Myocyte (in vitro differentiated cells): ENCODE measurements at places on chromosomes 6 and 20.

DNA sequence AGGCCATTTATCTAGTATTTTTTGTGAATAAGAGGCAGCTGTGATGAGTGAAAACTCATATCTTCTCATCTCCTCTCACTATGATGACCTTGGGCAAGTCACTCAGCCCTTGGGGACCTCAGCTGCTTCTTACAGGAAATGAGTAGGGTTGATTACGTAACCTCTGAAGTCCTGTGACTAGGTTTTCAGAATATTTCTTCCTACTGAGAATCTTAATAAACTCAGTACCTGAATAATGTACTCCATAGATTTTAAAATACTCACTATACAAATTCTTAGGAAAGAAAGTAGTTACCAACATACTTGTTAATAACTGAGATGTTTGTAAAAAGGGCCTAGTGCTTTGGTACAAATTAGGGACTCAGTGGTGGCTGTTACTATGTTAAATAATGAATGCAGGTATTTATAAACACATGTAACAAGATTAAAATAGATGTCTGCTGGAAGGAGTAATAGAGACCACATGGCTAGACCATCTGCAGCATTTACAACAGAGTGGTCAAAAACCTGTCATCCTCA, 60.9 kb downstream of the RPRD1B start:
- DNase-seq = peak; percentile 70

GRCh38 chr20:6613280-6613861, 154.1 kb upstream of the BMP2 start:
- DNase-seq = peak; percentile 87

- DNase-seq = no peak
Observed at GRCh38 chr6:151497905-151498304, 4.1 kb downstream of the CCDC170 start.

DNA sequence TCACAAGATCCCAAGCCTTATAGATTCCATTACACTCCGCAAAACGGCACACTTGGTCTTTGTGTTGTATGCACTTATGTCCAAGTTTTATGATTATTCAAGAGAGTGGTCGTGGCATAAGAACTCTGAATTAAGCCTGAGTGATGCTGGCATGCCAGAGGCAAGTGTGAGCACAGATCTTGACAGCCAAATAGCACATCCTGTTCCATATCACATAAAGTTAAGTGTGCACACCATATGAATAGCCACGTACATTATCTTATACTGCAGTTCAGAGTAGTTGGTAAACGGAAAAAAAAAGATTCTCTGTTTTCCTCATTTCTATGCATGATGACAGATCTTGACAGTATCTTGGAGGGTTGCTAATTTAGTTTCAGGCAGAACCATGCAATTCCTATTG, 727.3 kb upstream of the FLRT3 start:
- DNase-seq = no peak

- no peak for DNase-seq
Observed at GRCh38 chr6:131803007-131803769, 4.6 kb upstream of the ENPP1 start.
